ENCODE measurements at places on chromosomes 2 and 18. TPM values are rescaled to one million over a fixed set of nuclear protein-coding genes. Genes with fewer than 3 reads are reported as not detected.

Gene RTN4
- total RNA-seq: 249 TPM

Gene WDR12
- 7.4 TPM for total RNA-seq

Gene CHPF
- 62.7 TPM for total RNA-seq

Gene TMEM237
- 39.1 TPM for total RNA-seq

Gene ADAM23
- 0.12 TPM for total RNA-seq

Gene DHRS9
- total RNA-seq: 1.4 TPM

Gene CSRNP3
- 0.91 TPM for total RNA-seq

Gene ANO7
- 0.22 TPM for total RNA-seq

Gene HMSD
- not detected for total RNA-seq

GRCh38 chr18:3660739-3661515 lies 211.0 kb downstream of the TGIF1 start:
- DNase-seq: no peak

DNA sequence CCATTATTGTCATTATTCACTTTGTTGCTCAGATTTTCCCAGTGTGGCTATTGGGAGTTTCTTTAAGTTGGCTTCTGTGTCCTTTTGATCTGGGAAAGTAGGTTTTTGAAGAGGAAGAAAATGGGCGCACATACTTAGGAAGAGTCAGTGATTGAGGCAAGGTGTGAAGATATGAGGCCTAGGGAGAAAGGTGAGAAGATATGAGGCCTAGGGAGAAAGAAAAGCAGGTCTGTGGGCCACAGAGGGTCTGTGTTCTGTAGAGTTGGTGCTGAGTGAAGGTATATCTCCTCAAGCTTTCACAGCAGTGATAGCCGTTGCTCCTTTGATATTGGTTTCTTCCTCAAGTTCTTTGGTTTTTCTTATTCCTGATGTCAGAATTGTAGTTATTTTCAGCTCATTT lies 126.2 kb downstream of the AGPS start:
- DNase-seq: no peak

DNA sequence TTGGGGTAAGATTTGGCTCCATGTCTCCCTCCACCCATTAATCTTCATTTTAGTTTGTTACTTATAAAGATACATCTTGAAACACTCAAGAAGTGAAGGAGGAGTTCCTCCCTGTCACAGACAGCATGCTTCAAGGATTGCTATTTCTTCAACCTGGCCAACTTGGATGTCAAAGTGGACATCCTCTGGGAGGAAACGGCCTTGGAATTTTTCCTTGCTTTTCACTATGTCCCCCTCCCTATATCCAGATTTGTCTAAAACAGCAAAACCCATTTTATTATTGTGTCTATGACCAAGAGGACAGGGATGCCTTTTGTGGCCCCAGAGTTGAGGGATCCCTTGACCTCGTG lies 242.9 kb downstream of the LPIN1 start:
- DNase-seq: no peak

DNA sequence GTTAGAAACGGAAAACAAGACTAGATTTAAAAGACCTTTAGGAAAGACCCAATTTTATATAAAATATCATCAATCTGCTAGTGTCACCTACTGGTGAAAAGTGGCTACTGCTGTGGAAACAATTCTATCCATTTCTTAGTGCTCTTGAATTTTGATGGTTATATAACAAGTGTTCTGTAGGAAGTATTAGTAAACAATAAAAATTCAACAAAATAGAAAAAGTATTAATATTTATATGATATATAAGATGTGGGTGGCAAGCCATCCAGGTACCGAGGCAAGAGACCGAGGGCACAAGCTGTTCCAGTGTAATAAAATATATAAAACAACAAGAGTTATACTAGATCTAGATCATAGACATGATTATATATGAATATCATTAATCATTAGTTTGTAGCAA lies 6.2 kb upstream of the TMEM87B start:
- DNase-seq: peak; percentile 52

DNA sequence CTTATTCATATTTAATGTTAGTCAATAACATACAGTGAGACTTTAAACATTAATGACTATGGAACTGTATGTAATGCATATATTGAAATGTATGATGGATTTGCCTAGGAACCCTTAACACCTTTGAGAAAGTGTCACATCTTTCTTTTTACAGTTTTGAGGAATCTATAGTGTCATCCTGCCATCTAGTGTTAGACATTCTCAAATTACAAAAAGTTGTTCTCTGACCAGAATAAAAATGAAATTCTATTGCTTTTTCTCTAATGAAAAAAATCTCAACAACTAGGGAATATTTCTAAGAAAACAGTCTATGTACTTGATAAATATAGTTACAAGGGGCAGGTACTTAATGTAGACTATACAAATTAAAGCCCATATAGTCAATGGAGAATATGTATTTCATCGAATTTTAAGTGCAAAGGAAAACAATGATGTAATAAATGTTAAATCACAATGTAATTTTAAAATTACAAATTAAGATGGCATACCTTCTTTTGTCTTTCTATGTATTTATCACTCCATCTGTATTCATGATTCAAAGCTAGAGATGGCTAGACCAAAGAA lies 5.1 kb upstream of the CALCRL start:
- DNase-seq: no peak

DNA sequence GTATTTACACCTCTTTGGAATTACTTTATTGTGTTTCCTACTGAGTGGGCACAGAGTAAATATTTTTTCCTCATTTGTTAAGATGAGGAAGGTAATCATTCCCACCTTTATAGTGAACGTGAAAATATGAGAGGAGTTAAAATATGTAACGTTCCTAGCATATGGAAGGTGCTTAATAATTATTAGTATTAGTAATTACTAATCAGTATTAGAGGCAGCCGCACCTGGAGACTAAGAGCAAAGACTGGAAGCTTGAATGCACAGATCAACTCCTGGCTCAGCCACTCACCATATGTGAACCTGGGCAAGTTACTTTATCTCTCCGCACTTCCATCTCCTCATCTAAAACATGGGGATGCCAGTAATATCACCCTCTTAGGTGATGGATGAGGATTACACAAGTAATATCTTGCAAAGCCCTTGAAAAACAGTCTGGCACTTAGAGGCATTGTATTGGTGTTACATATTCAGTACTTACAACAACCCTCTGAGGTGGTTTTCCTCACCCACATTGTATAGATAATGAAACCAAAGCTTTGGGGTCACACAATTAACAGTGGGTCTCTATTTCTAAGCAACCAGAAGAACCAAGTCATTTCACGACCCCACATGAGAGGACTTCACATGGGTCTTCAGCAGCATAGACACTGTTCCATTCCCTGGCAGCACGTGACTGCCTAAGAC lies 100.3 kb upstream of the KCTD1 start:
- DNase-seq: no peak

GRCh38 chr2:189234991-189235390 lies 55.4 kb upstream of the COL5A2 start:
- DNase-seq: no peak

DNA sequence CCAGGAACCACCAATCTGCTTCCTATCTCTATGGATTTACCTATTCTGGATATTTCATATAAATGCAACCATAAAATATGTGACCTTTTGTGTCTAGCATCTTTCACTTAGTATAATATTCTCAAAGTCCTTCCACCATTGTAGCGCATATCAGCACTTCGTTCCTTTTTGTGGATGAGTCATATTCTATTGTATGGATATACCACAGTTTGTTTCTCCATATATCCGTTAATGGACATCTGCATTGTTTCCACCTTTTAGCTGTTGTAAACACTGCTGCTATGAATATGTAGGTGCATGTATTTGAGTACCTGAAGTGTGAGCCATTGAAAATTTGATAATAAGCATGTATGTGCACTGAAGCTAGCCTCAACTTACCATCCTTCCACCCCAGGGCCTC lies 80.1 kb downstream of the NBAS start:
- DNase-seq: no peak

DNA sequence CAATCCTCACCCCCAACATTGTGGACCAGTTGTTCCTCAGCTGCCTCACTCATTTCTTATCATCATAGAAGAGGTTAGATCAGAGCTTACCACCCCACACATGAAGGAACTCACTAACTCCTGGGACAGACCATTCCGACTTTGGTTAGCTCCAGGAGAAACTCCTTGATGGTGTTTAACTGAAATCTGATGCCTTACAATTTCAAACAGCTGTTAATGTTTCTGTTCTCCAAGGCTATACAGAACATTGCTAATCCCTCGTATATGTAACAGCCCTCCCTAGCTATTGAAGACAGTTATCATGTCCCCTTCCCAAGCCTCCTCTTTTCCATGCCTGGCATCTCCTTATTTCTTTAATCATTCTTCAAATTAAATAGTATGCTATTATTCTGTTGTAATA lies 14.8 kb downstream of the ERBB4 start:
- DNase-seq: no peak

DNA sequence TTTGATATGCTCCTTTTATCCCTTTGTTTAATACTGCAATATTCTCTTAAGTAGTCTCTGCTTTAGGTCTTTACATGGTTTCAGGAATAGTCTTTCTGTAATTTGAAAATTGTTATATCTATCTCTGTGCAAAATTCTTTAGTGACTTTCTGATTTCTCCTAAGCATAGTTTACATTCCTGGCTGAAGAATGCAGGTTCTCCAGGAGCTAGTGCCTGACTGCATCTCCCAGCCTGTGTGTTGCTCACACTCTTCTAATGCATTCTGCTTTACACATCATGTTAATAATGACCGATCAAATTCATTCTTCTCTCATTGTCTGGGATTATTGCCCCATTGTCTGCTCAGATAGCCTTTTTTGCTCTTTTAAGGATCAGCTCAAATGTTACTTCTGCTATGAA lies 1349.2 kb downstream of the DSC3 start:
- DNase-seq: no peak

- no peak for DNase-seq
Observed at GRCh38 chr2:160055726-160056108, 6.7 kb downstream of the PLA2R1 start.

DNA sequence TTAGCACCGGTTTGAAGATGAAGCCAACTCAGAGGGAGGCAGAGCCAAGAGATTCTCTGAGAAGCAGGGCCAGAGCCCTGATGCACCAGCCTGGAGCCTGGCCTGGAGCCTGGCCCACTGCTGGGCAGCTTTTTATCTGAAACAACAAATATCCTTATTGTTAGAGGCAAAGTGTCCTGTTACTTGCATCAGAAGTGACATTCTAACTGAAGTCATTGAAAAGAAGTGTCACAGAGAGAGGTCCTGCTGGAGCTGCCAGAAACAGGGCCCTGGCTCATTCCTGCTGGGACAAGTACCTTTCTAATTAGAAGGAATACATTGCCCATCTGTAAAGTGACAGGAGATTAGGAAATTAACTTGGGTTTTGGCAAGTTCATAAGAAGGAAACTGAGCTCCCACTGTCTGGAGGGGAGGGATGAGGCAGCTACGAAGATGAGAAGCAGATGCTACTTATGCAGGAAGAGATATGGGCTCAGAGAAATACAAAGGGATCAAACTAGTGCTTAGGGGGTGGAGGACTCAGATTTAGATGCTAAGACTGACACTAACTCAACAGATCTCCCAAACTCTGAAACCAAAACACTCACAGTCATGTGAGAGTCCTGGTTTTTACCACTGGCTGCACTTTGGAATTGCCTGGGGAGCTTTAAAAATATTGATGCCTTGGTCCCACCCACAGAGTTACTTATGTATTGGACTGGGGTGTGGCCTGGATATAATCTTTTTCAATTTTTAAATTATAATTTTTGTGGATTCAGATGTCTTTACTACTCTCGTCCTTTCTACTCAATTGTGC lies 11.0 kb upstream of the HK2 start:
- DNase-seq: no peak

DNA sequence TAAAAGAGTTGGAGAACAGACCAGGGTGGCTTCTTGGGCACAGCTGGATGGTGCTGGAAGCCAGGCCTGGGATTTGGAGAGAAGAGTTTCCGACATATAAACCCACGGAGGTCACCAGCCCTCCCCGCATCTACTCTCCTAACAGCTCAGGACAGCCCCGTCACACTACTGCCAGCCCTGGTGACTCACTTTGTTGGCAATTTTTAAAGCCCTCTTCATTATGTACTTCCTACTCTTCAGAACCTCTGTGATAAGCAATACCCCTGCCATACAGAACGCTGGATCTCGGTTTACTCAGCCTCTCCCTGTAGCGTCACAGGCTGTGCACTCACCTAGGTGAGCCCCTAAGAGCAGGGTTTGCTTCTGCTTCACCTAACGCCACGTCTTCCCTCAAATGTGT lies 48.1 kb downstream of the ID2 start:
- no peak for DNase-seq

DNA sequence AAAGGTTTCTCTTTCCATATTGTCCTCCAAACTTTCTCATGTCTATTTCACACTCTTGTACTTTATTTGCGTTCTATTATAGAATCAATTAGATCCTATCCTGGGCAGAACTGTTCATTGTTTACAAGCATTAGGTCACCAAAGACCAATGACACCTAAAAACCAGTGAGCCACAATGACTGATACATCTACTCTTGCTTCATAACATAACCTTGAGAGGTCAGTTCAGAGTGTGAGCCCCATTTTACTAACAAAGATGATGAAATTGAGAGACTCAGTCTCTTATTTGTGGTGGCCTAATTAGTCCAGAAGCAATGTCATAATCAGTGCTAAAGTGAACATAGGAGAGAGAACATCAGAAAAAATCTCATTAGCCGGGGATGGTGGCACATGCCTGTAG lies 248.9 kb upstream of the RBBP8 start:
- no peak for DNase-seq

- no peak for DNase-seq
Observed at GRCh38 chr2:43727634-43728014, 46.2 kb upstream of the DYNC2LI1 start.

- DNase-seq: no peak
Observed at GRCh38 chr2:235546436-235546835, 52.6 kb downstream of the AGAP1 start.

GRCh38 chr2:64626146-64626809 lies 27.4 kb downstream of the SERTAD2 start:
- DNase-seq: no peak

DNA sequence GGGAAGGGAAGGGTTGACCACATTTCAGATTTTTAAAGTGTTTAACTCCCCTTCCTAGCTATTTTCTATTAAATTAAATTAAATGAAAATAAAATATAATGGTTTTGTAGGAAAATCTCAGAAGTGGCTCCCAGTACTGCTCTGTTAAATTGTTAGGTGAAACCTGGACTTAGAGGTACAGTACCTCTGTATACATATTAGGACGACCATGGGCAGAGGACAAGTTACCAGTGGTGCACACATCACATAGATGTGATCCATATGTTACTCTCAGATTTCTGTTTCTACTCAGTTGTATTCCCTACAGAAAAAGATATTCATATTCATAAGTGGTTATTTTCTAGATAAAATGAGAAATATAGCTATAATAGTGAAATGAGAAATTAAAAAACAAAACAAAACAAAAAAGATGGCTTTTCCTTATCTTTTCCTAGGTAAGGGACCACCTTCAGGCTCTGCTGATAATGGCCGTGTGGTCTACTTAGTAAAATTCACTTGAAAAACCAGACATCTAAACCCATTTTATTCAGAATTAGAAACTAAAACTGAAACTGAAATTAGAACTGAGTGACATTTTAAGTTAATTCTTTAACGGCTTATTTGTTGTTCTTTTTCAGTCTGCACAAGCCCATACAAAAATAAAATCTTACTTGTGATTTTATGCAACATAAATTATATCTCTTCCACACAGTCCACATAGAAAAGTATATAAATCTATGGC lies 832.5 kb upstream of the CHAC2 start:
- no peak for DNase-seq

All from lower leg skin (tissue), 4 donors.